Neural progenitor cell (in vitro differentiated cells): ENCODE measurements at places on chromosomes 2 and 18.

DNA sequence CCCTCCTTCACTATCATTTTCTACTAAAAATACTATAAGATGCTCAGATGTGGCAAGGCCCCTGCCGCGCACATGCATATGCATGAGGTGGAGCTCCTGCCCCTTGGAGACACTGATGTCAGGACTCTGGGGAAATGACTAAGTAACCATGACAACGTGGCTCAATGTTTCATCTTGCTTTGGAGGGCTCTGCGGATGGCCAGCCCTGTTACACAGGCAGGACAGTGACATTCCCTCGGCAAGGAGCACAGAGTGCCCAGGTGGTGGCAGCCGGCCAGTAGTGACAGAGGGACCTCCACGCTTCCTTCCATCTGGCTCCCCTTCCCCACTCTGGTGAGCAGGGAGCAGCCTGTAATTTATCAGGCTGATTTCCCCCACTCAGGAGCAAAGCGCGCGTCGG, 364.1 kb downstream of the SS18 start:
- H3K4me1 ChIP-seq = peaks cover 9% of the 10 kb centered on the region
- no peaks in the 10 kb centered on the region for H3K27me3 ChIP-seq
- no peak for DNase-seq
- H3K4me3 ChIP-seq = no peak overlapping the region
- no peaks in the 10 kb centered on the region for H3K36me3 ChIP-seq
- H3K27ac ChIP-seq = no peak overlapping the region

DNA sequence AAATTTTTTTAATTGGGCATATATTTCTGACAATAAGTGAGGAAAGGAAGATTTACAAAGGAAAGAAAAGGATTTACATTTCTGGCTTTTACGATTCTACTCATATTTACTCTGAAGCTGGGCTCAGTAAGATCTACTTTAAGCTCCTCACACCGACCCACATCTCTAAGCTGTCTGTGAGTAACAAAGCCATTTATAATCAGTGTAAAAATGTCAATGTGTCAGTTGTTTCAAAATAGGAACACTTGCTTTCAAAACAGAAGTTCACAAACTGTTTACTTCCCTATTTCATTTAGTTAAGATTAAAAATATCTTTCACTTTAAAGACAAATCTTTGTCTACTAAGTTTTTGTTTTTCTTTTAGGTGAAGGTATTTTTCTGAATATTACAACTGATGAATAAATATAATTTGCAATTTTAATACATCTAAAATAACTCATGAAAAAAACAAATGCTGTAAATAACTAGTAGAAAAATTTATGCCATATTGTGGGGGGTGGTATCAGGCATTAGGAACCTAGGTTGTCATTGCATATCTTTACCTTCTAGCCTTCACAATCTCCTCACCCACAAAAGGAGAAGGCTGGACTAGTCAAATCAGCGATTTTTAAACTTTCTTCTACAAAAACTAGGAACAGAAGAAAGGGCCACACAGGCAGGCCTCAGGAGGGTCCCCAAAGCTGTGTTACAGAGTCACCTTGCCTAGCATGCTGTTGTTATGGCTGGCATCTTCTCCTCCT, 64.5 kb downstream of the TMEM131 start:
- no peak overlapping the region for H3K27ac ChIP-seq
- H3K27me3 ChIP-seq = no peaks in the 10 kb centered on the region

DNA sequence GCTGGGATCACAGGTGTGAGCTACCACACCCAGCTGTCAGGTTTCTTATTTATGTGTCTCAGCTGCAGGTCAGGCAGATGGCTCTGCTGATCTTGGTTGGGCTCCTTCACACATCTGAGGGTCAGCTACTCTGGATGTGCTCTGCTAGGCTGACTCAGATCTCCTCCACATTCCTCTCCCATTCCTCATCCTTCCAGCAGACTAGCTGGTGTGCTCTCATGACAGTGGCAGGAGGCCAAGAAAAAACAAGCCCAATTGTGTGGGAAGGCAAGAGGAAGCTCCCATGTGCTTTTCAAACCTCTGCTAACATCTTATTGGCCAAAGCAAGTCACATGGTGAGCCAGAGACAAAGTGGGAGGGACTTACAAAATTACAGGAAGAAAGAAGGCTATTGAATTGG, 11.7 kb upstream of the MSH6 start:
- H3K27me3 ChIP-seq = no peaks in the 10 kb centered on the region
- no peaks in the 10 kb centered on the region for H3K4me1 ChIP-seq
- no peak overlapping the region for H3K27ac ChIP-seq

GRCh38 chr18:47898055-47898454, 32.4 kb downstream of the SMAD2 start:
- no peaks in the 10 kb centered on the region for H3K27me3 ChIP-seq
- no peak overlapping the region for H3K4me3 ChIP-seq
- no peak overlapping the region for H3K27ac ChIP-seq
- peaks cover 9% of the 10 kb centered on the region for H3K36me3 ChIP-seq

DNA sequence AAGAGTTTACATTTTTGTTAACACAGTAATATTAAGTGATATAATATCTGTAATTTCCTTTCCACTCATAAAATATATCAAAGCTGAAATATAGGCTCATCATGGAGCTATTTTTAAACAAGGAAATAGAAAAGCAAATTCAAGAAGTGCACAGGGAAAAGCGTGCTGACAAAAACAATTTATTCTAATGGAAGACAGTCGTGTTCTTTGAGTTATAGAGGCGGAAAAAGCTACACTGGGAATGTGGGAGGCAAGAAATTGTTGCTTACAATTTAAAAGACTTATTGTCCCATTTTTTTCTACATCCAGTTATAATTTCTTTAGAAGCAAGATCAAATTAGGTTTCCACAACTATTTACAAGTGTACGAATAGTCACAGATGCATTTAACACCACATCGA, 3.2 kb upstream of the TTN start:
- no peak for DNase-seq
- H3K36me3 ChIP-seq = no peaks in the 10 kb centered on the region
- no peak overlapping the region for H3K27ac ChIP-seq
- H3K4me1 ChIP-seq = no peaks in the 10 kb centered on the region

DNA sequence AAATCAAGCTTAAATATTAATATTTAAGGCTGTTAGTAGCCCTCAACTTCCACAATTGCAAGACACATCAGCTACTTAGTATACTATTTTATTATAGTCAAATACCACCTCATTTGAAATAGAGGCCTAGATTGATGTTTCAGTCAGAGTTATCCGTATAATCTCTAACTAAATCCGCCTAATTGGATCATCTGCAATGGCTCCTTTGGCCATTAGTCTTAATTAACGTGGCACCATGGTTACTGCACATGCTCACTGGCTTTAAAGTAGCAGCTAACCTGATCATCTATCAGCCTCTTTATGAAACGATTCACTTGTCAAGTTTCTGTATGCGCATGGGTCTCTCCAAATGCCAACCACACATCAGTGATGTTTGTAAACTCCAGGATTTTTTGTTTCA, 112.3 kb downstream of the COLEC12 start:
- DNase-seq = no peak
- H3K4me3 ChIP-seq = no peak overlapping the region
- no peaks in the 10 kb centered on the region for H3K36me3 ChIP-seq
- no peak overlapping the region for H3K27ac ChIP-seq
- H3K27me3 ChIP-seq = no peaks in the 10 kb centered on the region
- H3K4me1 ChIP-seq = no peaks in the 10 kb centered on the region

DNA sequence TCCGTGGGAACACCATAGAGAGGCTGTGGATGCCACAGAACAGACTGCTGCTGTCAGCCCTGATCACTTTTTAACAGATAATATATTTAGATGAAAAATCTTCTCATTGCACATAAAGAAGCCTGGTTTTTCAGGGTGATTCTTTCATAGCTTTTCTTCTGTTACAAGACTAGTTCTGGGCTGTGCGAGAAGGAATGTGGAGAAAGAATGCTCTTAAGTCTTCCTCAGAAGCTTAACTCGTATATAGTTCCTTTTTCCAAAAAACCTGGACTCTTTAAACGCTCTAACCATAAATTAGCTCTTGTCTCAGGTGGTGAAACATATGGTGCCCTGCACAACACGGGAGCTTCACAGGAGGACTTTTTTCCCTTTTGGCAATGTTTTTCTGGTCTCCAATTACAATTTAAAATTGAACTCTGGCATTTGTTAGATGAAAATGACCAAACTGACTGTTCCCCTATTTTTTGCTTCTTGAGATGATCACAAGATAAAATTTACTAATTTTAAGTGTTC, 125.9 kb upstream of the SMAD7 start:
- no peaks in the 10 kb centered on the region for H3K36me3 ChIP-seq
- H3K4me1 ChIP-seq = no peaks in the 10 kb centered on the region
- no peaks in the 10 kb centered on the region for H3K27me3 ChIP-seq
- H3K4me3 ChIP-seq = no peak overlapping the region

DNA sequence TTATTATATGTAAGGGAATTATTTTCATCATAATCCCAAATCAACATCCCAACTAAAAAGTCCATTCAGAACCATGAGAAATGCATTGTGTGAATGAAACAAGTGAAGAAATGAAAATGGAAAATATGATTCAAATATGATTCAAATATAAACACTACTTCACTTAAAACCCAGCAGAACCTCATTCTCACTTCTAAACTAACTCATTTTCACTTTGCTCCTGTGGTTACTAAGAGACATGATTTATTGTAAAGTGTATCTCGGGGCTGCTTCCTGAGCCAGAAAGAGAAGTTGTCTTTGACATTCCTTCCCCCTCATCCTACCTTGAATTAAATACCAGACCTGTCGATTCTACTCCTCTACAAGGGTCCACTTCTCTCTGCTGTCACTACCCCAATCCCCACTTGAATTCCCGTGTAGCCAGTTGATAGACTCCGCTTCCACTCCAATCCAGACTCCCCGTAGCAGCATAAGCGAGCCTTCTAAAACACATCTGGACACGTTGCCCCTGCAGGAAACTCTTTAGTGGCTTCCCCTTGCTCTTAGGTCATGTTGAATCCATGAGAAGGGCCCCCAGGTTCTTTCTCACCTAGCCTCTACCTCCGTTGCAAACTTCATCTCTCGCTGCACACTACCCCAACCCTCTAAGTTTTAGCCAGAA, 697.0 kb upstream of the ID2 start:
- no peak overlapping the region for H3K4me3 ChIP-seq
- no peak for DNase-seq
- no peak overlapping the region for H3K27ac ChIP-seq
- no peaks in the 10 kb centered on the region for H3K36me3 ChIP-seq
- H3K27me3 ChIP-seq = no peaks in the 10 kb centered on the region
- no peaks in the 10 kb centered on the region for H3K4me1 ChIP-seq

GRCh38 chr2:6368281-6368680, 497.4 kb downstream of the CMPK2 start:
- DNase-seq = no peak
- H3K27ac ChIP-seq = no peak overlapping the region
- no peaks in the 10 kb centered on the region for H3K4me1 ChIP-seq
- no peak overlapping the region for H3K4me3 ChIP-seq
- no peaks in the 10 kb centered on the region for H3K36me3 ChIP-seq

GRCh38 chr2:169659320-169659719, 34.9 kb downstream of the CFAP210 start:
- no peak overlapping the region for H3K4me3 ChIP-seq
- H3K27me3 ChIP-seq = no peaks in the 10 kb centered on the region
- no peak overlapping the region for H3K27ac ChIP-seq
- no peak for DNase-seq
- H3K4me1 ChIP-seq = peaks cover 7% of the 10 kb centered on the region
- H3K36me3 ChIP-seq = no peaks in the 10 kb centered on the region

- H3K4me3 ChIP-seq = no peak overlapping the region
- no peaks in the 10 kb centered on the region for H3K36me3 ChIP-seq
- H3K4me1 ChIP-seq = no peaks in the 10 kb centered on the region
- H3K27me3 ChIP-seq = no peaks in the 10 kb centered on the region
- peak; percentile 40 for DNase-seq
Observed at GRCh38 chr2:134466141-134466540, 212.3 kb downstream of the MGAT5 start.

DNA sequence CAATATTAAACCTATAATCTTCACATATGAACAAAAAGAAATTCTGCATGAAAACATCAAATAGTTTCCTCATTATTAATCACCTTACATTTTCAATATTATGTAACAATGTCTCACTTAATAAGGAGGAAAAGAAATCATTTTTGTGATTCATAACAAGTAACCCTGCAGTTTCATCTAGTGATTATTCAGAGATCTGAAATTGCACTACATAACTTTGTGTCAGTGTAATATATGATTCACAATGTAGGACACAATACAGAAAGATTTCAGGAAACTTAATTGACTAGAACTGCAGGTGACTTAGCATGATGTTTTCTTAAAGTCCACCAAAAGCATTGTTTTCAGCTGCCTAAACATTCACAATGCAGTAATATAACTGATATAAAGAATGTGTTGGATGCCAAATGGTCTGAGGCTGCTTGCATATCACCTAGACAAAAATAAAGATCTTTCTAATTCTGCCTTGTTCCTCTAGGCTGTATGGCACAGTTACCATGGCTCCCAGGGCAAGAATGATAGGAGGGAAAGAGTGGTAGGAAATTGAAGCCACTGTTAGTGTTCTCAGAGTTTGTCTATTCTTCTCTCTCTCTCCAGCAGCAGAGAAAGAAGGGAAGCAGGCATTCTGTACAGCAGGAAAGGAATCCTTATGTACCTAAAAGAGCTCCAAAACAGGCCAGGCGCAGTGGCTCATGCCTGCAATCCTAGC, 366.6 kb downstream of the FSIP2 start:
- DNase-seq = no peak
- no peak overlapping the region for H3K27ac ChIP-seq
- no peaks in the 10 kb centered on the region for H3K27me3 ChIP-seq
- no peaks in the 10 kb centered on the region for H3K4me1 ChIP-seq

- no peaks in the 10 kb centered on the region for H3K27me3 ChIP-seq
- H3K4me1 ChIP-seq = no peaks in the 10 kb centered on the region
- DNase-seq = no peak
- no peak overlapping the region for H3K27ac ChIP-seq
- H3K36me3 ChIP-seq = no peaks in the 10 kb centered on the region
Observed at GRCh38 chr2:119929537-119929936, 83.3 kb upstream of the EPB41L5 start.
